Breast epithelium (tissue), 4 donors: ENCODE measurements at places on chromosomes 12 and 14.
A peak's percentile ranks its signal among the peaks of the same experiment; 100 is the strongest.

DNA sequence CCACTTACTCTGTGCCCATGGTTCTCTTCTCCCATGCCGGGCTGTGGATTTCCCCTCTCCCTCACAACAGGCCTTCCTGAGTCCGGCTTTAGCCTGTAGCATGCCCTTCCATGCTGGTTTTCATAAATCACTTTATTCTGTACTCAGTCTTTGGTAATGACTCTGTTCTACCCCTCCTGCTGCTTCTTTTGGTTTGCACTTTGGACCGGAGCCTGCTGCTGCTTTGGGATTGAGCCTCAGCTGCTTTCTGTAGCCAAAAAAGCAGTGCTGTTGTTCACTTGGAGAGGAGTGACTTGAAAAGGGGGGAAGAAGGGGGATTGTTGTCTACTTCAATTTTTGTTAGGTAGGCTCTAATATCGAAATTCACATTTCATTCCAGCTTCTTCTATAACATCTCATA lies 8.5 kb upstream of the SLC6A13 start:
- no peaks in the 10 kb centered on the region for H3K36me3 ChIP-seq
- H3K4me3 ChIP-seq, result no peak overlapping the region
- DNase-seq, result no peak

GRCh38 chr14:79096811-79097210 lies 926.6 kb downstream of the NRXN3 start:
- H3K27ac ChIP-seq, result no peak overlapping the region
- H3K27me3 ChIP-seq, result no peaks in the 10 kb centered on the region
- H3K36me3 ChIP-seq, result no peaks in the 10 kb centered on the region
- no peaks in the 10 kb centered on the region for H3K4me1 ChIP-seq
- DNase-seq, result no peak

GRCh38 chr12:80702889-80703805 lies 4.3 kb upstream of the MYF6 start:
- no peaks in the 10 kb centered on the region for H3K36me3 ChIP-seq
- H3K4me3 ChIP-seq, result no peak overlapping the region
- H3K27me3 ChIP-seq, result no peaks in the 10 kb centered on the region
- H3K27ac ChIP-seq, result no peak overlapping the region
- DNase-seq, result no peak
- no peaks in the 10 kb centered on the region for H3K4me1 ChIP-seq

DNA sequence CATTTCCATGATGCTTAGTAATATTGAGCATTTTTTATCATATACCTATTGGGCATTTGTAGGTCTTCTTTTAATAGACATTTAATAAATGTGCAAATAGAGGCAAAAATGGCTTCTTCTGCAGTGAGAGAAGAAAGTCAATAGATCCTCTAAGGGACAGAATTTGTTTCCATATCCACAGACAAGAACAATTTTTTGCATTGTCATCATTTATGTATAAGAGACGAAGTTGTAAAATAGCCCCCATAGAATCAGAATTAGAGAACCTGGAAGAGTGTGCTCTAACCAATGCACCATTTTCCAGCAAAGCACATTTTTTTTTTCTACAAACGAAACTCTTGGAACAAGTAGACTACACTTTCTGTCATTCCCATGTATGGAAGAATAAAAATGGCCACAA lies 365.1 kb upstream of the PDE3A start:
- H3K36me3 ChIP-seq, result no peaks in the 10 kb centered on the region
- H3K27me3 ChIP-seq, result no peaks in the 10 kb centered on the region

DNA sequence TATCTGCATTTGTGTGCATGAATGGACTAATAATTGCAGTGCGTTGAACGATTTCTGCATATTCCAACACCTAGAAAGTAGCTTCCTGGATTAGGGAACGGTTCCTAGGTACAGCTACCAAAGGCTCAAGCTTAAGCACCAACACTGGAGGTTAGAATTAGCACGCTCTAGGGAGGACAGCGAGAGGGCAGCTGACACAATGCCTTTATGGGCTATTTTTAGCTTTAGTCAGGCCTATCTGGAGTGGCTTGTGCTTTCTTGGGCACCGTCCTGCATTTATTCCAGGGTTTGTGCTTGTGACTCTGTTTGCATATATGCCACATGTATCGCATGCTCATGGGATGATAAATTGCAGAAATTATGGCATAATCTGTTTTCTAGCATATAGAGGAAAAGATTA lies 13.7 kb downstream of the ETV6 start:
- H3K27me3 ChIP-seq, result no peaks in the 10 kb centered on the region
- H3K4me3 ChIP-seq, result no peak overlapping the region
- DNase-seq, result no peak
- H3K27ac ChIP-seq, result peak overlapping the region; percentile 86
- peaks cover 7% of the 10 kb centered on the region for H3K4me1 ChIP-seq
